ENCODE measurements at places on chromosomes 16 and 17.

DNA sequence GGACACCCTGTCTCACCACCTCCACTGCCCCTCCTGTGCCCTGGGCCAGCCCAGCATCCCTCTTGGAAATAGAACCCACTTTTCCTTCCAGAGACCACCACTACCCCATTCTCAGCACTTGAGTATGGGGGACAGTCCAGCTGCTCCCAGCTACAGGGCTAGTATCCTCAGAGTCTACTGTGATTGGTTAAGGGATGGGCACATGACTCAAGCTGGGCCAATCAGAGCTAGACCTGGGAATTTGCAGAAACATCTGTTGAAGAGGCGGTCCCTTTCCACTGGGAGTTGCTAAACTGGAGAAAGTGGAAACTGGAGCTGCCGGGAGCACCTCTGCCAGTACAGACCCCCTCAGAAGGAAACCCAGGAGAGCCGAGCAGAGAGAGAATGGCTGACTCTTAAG lies 156.6 kb downstream of the GSG1L start:
- DNase-seq, result no peak

GRCh38 chr16:1054660-1055556 lies 17.6 kb upstream of the SSTR5 start:
- DNase-seq, result peak; percentile 24

GRCh38 chr17:58415371-58416055 lies 1.8 kb downstream of the RNF43 start:
- no peak for DNase-seq

- DNase-seq, result no peak
Observed at GRCh38 chr16:87418644-87419043, 26.5 kb downstream of the MAP1LC3B start.

DNA sequence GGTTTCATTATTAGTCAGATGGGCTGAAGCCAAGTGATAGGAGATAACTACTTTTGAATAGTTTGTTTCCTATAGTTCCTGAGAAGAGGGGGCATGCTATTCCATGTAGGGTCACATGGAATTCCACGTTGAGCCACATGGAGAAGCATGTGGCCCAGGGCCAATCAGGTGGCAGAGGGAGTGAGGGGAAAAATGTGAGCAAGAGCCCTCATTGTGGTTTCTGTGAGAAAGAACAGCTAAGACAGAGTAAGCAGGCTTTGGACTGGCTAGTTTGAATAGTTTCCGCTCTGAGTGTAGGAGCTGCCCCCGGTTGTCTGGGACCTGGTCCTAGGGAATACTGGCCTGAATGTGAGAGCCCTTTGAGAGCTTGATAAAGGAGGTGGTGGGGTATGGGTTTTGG lies 69.9 kb upstream of the CNTNAP4 start:
- no peak for DNase-seq

- no peak for DNase-seq
Observed at GRCh38 chr17:80871341-80871740, 120.3 kb upstream of the CHMP6 start.

DNA sequence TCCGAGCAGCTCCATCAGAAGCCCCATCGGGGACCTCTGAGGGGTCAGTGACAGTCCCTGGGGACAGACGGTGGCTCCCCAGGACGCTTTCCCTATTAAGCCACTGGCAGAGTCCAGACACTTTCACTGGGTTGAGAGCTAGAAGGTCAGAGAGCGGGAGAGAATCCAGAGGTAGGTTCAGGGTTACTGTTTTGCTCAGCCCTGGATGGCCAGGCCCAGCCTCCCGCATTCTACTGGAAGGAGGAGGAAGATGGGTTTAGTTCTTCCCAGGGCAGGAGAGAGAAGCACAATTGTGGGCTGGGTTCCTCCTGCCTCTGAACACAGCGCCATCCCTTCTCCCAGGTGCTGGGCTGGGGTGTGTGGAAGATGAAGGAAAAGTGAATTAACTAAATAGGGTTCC lies 452.8 kb downstream of the SLC39A11 start:
- no peak for DNase-seq

DNA sequence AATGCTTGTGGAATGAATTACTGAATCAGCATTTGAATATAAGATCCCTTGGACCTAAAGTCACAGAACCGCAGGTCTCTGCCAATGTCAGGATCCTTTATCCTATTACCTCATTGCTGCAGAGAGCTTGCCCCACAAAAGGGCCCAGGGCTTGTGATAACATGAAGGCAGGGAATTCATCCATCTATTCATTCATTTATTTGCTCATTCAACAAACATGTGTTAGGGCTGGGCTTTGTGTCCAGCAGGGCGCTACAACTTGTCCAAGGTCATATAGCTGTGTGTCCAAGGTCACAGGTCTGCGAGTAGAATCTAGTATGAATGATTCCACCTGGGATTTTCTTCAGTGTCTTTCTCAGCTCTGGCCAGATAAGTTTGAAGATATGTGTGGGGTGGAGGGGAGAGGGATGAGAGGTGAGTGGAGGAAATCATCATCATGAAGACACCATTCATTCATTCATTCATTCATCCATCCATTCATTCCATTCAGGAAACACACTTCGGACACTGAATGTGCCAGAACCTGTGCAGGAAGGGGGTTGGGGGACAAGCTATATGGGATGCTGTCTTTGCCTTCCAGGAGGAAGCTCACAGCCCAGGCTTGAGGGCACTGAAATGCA lies 1.3 kb upstream of the UNC45B start:
- no peak for DNase-seq

DNA sequence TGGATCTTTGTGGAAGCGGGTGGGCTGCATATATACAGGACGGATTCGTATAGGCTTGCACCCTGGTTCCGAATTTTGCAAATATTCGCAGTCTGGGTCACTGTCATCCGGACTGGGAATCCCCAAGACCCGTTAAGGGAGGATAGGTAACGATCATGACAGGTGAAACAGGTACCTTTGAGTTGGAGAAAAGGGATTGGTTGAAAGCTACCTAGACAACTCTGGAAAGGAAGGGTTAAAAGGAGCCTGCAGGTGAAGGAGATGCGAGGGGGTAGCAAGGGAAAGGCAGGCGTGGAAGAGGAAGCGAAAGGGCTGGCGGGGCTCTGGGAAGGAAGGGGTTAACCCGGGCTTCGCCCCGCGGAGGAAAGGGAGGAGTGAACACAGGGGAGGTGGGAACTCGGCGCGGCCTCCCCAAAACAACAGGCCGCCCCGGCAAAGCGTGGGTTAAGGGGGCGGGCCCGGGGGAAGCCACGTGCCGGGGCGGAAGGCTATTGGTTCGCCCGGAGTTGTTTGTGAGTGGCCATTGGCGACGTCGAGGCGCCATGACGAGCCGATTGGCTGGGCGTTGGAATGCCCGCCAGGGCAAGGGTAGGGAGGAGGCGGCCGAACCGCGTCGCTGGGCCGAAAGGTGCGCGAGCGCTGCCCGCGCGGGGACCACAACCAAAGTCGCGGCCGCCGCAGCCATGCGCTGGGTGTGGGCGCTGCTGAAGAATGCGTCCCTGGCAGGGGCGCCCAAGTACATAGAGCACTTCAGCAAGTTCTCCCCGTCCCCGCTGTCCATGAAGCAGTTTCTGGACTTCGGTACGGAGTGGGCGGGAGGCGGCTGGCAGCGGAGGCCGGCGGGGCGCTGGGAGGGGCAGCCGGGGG lies at the start of gene PDK2:
PDK2 (plus strand) TSS at position 599 of the 867 bp plus-strand sequence; CDS start at position 684, 85 bp downstream.
- peak; percentile 96 for DNase-seq

- DNase-seq, result no peak
Observed at GRCh38 chr16:9610727-9611126, 519.3 kb downstream of the HAPSTR1 start.

DNA sequence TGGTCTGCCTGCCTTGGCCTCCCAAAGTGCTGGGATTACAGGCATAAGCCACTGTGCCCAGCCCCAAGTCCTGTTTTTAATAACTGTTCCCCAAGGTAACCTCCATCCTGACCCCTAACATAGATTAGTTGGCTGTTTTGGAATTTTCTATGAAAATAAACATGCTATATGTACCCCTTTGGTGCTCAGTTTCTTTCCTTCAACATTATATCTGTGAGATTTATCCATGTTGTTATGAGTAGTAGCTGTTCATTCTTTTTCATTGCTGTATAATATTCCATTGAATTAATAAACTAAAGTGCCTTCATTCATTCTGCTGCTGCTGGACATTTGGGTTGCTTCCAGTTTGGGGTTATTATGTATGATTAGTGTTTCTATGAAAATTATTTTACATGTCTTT lies 26.3 kb upstream of the FMNL1 start:
- DNase-seq, result no peak

- no peak for DNase-seq
Observed at GRCh38 chr16:2285731-2286191, 17.8 kb upstream of the RNPS1 start.

DNA sequence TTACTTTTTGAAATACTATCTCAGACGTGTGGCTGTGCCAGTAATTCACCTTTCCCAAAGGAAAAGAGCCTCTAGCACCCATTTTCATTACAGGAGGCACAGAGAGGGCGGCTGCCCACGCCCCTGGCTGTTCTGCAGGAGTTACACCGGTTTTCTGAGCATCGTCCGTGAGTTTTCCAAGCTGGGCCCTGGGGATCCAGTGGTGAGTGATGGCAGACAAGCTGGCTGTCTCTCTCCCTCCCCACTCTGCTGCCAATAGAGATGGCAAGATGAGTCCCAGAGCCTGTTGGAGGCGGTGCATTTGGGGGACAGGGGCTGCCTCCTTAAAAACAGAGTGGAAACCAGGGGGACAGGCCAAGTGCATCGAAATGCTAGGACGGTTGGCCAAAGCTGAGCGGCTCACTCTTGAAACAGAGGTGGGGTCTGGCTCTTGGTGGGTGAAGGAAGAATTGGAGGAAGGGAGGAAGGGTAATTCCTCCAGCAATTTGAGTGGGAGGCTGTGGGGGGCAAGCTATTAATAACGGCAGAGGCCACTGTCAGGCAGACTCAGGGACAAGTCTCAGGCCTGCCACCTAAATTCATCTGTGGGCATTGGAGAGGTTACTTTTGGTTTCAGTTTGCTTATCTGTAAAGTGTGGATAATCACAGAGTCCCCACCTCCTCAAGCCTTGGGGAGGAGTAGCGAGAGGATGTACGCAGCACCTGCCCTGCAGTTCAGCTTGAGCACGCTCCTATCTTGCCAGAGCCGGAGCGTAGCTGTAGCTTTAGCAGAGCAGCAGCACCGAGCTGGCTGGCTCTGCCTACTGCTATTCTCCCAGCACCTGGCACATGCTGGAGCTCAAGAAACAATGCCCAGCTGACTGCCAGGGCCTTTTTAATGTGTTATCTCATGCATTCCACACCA lies 7.5 kb upstream of the NOS2 start:
- peak; percentile 66 for DNase-seq

GRCh38 chr16:2174396-2175131 lies 19.0 kb downstream of the TRAF7 start:
- DNase-seq, result no peak

GRCh38 chr16:19588661-19589060 lies 33.2 kb downstream of the VPS35L start:
- DNase-seq, result no peak

DNA sequence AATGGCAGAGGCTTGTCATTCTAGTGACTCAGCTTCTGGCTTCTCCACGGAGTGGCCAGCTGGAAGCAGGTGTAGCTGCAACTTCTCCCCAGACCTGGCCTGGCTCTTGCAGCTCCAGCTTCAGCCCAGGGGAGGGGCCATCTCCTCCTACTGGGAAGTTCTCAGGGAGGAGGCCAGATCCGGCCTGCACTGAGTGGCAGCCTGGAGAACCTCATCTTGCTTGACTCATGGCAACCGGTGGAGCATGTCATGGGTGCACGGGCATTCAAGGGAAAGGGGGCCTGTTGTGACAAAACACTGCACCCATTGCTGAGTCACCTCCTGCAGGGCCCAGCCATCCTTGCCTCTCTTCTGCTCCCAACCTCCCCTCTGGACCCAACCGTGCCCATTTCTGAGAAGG lies 273.9 kb upstream of the MAF start:
- no peak for DNase-seq

DNA sequence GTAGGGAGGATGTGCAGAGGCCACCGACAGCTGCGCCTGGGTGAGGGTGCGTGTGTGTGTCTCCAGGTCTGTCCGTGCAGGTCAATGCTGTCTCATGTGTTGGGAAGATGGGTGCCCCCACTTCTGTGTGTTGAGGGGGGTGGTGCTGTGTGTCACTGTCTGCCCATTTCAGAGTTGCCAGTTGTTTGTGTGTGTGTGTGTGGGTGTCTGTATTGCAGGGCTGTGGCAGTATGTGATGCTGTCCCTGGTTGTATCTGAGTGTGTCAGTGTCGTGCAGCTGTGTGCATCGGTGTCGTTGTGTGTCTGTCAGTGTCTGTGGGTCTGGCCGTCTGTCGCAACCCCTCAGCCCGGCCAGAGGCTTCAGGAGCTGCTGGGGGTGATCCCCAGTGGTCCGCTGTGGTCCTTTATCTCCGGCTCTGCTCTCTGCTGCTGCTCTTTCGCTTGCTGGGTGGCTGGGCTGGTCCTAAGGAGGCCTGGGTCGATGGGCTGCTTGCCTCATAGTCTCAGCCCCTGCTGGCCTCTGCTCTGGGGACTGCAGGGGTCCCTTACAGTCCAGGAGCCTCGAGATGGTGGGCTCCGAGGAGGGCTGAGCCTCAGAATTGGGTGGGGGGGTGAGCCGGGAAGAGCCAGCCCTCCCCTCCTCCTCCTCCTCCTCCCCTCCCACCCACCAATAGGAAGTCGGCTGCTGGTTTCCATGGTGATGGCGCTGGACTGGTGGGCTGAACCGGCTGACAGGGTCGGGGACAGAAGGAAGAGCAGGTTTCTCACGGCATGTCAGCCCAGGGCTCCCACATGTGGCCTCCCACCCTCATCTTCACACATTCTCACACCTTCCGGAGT lies at the start of gene TSPOAP1:
TSPOAP1 (minus strand) TSS at position 601 of the 840 bp plus-strand sequence. CDS start 875 bp downstream, outside the sequence.
- peak; percentile 70 for DNase-seq

- DNase-seq, result no peak
Observed at GRCh38 chr16:2516391-2517240, 2.9 kb downstream of the ATP6V0C start.

DNA sequence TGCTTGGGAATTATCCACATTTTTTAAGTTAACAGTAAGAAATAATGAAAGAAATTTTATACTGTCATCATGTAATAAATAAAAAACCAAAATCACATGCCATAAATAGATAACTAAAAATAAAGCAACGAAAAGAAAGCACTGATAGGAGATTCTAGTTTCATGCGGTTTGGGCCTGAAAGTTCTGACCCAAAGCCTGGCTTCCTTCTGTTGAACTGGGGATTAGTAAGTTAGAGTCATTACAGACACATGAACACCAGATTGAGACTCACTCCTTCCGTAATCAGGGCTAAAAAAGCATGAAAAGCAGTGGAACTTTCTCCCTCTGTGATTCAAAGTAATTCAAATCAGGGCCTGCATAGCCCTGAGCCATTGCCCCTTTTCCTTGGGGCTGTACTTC lies 13.2 kb upstream of the SLC6A2 start:
- DNase-seq, result no peak

GRCh38 chr16:81094771-81095251 lies 1.4 kb downstream of the GCSH start:
- DNase-seq, result no peak

GRCh38 chr16:57852189-57852588 lies 49.9 kb upstream of the KIFC3 start:
- no peak for DNase-seq

Measured in stimulated activated effector memory CD8-positive, alpha-beta T cell treated with anti-CD3 and anti-CD28 coated beads, Interleukin-12 subunit alpha, Interleukin-12 subunit beta, amount 100 ng/mL, for 72 hours (primary cell).